ENCODE measurements at places on chromosomes 13 and 19.

- DNase-seq = peak; percentile 78
Observed at GRCh38 chr19:46713781-46714443, 3.0 kb downstream of the PRKD2 start.

- peak; percentile 26 for DNase-seq
Observed at GRCh38 chr13:78603240-78603957, at the start of gene POU4F1. TSS of gene POU4F1 (minus strand) at chr13:78603552. CDS start at chr13:78603326, 226 bp downstream.

- DNase-seq = no peak
Observed at GRCh38 chr19:23315286-23315685, 65.1 kb upstream of the ZNF724 start.

GRCh38 chr13:40017662-40018262 is 362.3 kb downstream of the COG6 start:
- DNase-seq = no peak

GRCh38 chr13:33186861-33187291 is 98.7 kb downstream of the STARD13 start:
- DNase-seq = no peak

- DNase-seq = no peak
Observed at GRCh38 chr13:80881495-80881894, 540.6 kb upstream of the SPRY2 start.

DNA sequence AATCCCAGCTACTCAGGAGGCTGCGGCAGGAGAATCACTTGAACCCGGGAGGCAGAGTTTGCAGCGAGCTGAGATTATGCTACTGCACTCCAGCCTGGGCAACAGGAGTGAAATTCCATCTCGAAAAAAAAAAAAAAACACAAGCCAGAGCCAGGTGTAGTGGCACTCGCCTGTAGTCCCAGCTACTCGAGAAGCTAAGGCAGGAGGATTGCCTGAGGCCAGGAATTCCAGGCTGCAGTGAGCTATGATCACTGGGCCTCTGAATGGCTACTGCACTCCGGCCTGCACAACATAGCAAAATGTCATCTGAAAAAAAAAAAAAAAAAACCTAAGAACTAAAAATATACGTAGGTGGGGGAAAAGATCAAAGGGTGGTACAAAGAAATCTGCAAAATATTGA is 19.4 kb downstream of the EPS15L1 start:
- DNase-seq = no peak

- no peak for DNase-seq
Observed at GRCh38 chr13:100195568-100195967, 106.7 kb downstream of the PCCA start.

DNA sequence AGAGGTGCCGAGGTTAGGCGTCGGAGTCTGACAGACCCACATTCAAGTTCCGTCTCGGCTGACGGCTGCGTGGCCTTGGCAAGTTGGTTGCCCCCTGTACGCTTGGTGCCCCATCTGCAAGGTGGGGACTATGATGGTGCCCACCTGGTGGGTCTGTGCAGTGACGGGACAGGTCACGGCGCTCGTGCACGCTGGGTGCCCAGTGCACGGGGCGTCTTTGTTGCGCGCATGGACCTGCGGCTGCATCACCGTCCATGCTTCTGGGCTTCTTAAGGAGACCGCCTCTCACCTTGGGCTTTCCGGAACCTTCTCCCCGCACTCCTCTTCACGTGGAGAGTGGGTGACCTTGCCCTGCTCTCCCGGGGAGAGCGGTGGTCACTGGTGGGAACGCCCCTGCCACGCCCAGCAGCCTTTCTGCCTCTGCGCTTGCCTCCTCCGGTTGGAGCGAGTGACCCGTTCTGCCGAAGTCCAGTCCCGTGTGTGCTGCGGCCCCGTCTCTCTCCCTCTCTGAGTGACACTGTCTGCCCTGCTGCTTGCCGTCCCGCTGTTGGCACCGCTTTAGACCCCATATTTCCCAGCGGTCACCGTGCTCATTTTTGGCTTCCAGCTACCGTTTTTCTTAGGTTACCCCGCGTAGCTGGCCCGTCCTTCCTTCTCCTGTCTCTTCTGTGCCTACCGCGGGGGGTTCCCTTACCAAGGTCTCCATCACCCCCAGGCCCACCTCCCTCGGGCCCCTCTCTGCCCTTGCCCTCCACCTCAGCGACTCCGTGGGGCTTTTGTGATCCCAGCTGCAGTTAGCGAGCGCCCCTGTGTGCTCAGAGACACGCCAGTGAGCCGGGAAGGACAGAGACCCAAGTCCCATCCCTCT is 6.4 kb downstream of the ATP11A start:
- DNase-seq = no peak

DNA sequence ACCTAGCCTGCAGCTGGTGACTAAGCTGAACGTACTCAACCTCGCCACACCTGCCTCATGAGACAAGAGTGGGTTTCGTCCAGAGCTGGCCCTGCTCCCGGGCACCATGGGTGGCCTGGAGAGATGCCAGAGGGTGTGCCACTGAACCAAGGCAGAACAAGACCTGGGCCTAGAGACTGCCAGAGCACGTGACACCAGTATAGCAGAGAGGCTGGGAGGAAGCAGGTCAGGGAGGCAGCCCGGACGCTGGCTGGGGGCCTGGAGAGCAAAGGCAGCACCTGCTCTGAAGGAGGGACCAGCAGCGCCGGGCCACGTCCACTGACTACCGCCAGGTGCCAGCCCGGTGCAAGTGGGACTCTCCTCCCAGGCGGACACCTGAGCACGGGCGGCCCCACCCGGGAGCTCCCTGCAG is 7.3 kb upstream of the C13orf46 start:
- DNase-seq = peak; percentile 69

DNA sequence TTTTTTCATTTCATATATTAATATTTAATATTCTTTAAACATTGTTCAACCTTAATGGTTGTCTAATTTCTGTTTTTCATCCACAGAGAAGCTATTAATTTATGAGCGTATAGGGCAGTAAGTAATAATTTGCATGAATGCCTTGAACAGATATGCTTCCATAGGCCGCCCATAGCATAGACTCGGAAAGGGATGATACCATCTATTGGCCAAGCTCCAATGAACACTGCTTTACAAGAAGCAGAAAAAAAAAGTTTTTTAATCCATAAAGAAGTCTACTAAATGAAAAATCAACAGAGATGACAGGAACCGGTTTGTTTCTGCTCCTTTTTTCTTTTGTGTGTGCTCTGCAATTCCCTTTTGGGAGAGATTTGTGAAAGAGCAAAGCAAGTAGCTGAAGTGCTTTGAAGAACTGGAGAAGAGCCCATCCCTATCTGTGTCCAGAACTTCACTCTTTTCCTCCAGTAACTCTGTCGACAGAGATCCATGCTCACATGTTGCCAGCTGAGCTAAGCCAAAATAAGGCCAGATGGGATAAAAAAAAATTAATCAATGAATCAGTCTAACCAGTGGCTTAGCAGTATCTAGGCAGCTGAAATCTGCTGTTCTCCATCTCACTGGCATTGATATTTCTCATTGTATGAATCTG is 215.9 kb upstream of the SOX21 start:
- DNase-seq = no peak

DNA sequence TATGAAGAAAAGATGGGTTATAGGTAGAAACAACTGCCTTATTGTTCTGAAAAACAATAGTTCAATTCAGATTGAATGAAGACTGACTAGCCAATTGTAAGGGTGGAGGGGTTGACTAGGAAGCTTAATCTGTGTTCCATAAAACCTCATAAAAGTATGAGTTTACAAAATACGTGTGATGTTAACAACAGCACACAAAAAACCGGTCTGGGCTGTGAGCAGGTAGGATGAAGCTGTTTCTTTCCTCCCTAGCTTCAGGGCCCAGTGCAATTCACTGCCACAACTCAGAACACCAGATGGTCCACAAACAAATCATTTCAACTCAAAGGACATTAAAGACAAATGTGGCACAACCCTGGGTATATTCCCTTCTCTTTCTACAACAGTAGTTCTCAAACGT is 3.2 kb downstream of the OXGR1 start:
- no peak for DNase-seq

DNA sequence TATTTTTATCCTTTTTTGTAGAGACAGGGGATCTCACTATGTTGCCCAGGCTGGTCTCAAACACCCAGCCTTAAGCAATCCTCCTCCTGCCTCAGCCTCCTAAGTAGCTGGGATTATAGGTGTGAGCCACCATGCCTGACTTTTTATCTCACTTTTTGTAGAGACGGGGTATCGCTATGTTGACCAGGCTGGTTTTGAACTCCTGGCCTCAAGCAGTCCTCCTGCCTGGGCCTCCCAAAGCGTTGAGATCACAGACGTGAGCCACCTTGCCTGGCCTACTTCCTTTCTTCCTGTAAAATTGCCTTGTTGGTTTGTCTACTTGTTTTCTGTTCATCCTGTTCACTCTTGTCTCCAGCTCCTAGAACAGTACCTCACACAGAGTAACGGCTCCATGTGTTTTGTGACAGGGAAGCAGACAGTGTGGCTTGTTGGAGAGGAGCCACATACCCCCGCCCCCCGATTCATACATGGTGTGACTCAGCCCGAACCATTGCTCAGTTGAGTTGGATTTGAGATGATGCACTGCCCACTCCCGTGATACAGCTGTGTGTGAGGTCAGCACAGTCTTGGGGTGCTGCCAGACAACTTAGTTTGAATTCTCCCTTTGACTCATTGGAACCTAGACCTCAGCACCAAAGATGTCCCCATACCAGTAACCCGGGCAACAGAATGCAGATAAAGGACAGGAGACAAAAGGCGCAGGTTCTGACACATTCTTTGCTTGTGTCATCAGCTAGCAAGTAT is 34.2 kb downstream of the GPR42 start:
- no peak for DNase-seq

- DNase-seq = no peak
Observed at GRCh38 chr13:106496072-106496997, 39.1 kb downstream of the EFNB2 start.

DNA sequence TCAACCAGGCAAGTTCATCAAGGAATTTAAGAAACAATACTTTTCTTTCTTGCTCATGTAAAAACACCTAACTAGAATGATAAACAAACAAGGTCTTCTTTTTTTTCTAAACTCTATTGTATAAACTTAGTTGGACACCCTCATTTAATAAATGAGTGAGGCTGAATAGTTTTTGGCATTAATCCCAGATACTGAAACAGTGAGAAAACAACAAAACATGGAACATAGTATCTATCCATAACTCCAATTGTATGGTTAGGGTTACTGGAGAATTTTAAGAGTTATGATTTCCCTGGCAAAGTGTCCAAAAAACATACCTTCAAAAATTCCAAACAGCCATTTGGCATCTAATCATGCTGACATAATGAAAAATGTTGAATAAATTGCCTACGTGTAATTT is 5.8 kb upstream of the POMP start:
- no peak for DNase-seq

DNA sequence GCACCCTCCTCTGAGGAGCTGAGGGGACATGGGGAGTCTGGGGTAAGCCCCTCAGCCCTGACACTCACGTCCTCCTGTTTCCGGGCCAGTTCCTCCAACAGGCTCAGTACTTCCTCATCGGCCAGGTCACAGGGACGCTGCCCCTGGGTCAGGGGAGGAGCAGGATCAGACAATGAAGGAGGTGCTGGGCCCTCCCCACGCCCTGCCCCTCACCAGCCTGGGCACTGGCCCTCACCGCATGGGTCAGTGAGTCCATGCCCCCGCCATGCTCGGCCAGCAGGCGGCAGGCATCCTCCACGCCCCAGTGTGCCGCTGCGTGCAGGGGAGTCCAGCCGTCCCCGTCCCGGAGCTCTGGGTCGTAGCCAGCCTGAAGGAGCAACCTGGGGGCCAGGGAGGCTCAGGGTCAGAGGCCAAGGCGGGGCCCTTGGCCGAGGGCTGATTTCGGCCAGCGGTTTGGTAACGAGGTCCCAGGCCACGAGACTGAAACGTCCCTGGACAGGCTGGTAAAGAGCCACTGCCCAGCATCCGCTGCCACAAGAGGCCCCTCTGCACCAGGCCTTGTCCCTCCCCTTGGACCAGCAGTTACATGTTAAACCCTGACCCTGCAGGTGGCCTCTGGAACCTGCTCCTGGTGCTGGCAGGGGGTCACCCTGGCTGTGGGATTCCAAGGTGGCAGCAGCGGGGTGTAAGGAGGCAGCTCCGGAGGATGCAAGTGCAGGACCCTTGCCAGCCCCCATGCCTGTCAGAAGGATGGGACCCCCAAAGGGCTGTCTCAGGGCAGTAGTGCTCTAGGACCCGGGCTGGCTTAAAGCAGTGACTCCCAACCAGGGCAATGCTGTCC is 18.5 kb downstream of the PPP1R12C start:
- no peak for DNase-seq

GRCh38 chr13:36847606-36848005 is 28.6 kb downstream of the RFXAP start:
- no peak for DNase-seq

DNA sequence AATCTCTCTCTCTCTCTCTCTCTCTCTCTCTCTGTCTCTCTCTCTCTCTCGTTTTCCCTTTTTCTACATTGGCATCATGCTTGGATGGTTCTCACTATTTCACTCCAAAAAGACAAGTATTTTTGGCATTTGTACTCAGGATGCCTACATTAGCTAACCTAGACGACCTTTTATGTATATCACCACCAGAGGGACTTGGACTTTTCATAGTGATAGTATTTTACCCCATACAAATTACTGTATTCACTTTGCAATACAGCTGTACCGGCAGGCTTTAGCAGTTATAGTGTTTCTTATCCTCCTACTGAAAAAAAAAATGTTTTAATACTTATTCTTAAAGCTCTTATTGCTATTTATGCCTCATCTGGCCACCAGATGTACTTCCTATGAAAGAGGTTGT is 687.2 kb upstream of the KLHL1 start:
- DNase-seq = no peak

DNA sequence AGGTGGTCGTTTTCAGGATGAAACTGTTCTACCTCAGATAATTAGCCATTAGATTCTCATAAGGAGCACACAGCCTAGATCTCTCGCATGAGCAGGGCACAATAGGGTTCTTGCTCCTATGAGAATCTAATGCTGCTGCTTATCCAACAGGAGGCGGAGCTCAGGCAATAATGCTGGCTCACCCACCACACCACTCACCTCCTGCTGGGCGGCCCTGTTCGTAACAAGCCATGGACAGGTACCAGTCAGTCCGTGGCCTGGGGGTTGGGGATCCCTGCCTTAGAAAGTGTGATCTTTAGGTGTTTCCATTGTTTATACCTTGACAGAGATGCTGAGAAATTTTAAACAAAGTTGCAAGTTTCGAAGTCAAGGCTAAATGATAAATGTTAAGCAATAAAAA is 344.6 kb upstream of the HTR2A start:
- DNase-seq = no peak

DNA sequence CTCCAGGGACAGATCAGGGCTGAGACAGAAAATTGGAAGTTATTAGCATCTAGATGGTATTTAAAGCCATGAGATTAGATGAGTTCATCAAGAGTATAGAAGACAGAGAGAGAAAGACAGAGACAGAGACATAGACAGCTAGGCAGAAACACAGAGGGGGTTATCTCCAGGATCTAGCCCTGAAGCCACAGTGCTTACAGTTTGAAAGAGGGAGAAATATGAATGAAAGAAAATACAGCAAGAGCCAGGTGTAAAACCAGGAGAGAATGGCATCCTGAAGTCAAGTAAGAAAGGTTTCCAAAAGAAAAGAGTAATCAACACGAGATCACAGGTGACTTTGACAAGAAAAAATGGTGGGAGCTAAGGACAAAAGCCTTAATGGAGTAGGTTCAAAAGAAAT is 111.2 kb downstream of the TBC1D4 start:
- DNase-seq = no peak

GRCh38 chr13:39612023-39612637 is 9.1 kb upstream of the LHFPL6 start:
- peak; percentile 64 for DNase-seq
